ENCODE measurements at places on chromosomes 1 and 21. TPM values are rescaled to one million over a fixed set of nuclear protein-coding genes. Genes with fewer than 3 reads are reported as not detected.

The SLC30A10 gene
- total RNA-seq, result 13.4 TPM

The ESRRG gene
- total RNA-seq, result 22.6 TPM

- H3K36me3 ChIP-seq, result no peaks in the 10 kb centered on the region
- no peak overlapping the region for H3K4me3 ChIP-seq
- no peaks in the 10 kb centered on the region for H3K4me1 ChIP-seq
- H3K27ac ChIP-seq, result no peak overlapping the region
- no peaks in the 10 kb centered on the region for H3K27me3 ChIP-seq
Observed at GRCh38 chr1:214331180-214331579, 50.2 kb downstream of the SMYD2 start.

- H3K4me3 ChIP-seq, result peak overlapping the region; percentile 81
- no peaks in the 10 kb centered on the region for H3K36me3 ChIP-seq
- H3K27me3 ChIP-seq, result no peaks in the 10 kb centered on the region
- DNase-seq, result peak; percentile 88
- H3K4me1 ChIP-seq, result peaks cover 34% of the 10 kb centered on the region
Observed at GRCh38 chr1:109089242-109090015, 1.1 kb upstream of the TMEM167B start.

DNA sequence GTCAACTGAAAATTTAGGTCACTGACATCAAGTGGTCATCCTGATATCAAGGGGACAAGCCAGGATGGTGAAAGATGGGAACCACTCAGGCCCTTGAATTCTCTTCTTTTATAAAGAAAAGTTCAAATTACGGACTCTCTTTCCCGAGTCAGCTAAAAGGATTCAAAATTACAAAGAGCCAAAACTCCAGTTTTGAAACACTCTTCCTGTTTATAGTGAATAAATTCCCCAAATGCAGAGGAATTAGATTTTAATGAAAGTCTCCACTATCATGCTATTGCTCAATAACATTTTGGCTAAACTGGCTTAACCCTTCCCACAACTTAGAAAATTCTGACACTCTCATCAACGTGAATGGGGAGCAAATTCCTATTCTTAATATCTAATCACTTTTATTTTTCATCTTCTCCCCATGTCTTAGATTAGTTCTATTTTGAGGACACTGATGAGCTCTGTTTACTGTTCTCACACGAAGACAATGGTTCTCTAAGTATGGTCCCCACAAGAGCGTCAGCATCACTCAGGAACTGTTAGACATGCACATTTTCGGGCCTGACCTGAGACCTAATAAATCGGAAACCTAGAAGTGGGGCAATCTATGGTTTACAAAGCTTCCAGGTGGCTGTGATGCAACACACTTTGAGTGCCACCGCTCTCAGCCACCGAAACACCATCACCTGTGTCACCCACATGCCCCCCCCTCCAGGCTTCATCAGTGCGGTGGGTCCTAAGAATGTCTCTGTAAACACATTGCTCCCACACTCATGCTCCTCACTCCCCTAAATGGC is 64.4 kb upstream of the TIAM1 start:
- H3K27ac ChIP-seq, result peak overlapping the region; percentile 0
- H3K27me3 ChIP-seq, result no peaks in the 10 kb centered on the region
- H3K4me3 ChIP-seq, result no peak overlapping the region
